C1 segment of cervical spinal cord (tissue), 14 donors: ENCODE measurements at places on chromosomes 12 and 14.

DNA sequence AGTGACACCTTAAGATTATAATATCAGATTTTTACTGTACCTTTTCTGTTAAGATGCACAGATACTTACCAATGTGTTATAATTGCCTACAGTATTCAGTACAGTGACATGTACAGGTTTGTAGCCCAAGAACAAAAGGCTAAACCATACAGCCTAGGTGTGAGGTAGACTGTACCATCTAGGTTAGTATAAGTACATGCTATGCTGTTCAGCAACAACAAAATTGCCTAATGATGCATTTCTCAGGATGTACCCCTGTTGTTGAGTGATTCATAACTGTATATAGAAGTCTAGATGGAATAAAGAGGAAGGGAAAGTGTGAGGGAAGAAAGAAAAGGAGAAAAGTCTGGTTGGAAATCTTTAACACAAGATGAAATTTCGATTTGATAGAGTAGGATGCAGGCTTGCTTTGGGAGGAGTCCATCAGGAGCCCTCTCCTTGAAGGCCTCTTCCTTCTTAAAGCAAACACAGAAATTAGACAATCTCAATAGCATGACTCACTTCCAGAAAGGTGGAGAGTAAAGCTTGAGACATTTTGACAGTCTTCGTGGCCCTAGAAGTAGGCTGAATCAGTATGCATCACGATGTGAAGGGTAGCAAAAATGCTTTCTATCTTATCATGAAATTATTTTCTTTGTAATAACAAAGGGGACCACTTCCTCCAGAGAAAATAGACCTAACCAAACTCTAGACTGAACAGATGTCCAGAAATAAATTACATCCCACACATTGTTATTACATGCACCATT is 191.5 kb downstream of the SYT1 start:
- DNase-seq: no peak

DNA sequence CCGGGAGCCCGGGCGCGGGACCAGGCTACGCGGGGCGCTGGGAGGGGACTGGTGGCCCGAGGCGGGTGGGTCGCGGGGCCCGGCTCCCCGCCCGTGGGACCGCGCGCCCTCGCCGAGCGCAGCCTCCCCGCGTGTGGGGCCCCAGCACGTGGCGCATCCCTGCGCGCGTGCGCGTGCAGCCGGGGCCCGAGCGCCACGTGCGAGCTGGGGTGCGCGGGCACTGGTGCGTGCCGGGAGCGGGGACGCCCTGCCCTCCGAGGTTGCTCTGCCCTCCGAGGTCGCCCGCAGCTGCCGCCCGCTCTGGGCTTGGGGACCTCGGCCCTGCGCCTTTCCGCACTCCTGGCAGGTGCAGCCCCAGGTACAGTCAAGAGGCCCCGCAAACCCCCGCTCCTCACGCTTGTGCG is 365 bp upstream of the CCDC88C start:
- DNase-seq: no peak

- DNase-seq: no peak
Observed at GRCh38 chr14:68089146-68089731, 269.7 kb downstream of the RAD51B start.

GRCh38 chr14:71753126-71753830 is 179.0 kb upstream of the RGS6 start:
- peak; percentile 60 for DNase-seq

DNA sequence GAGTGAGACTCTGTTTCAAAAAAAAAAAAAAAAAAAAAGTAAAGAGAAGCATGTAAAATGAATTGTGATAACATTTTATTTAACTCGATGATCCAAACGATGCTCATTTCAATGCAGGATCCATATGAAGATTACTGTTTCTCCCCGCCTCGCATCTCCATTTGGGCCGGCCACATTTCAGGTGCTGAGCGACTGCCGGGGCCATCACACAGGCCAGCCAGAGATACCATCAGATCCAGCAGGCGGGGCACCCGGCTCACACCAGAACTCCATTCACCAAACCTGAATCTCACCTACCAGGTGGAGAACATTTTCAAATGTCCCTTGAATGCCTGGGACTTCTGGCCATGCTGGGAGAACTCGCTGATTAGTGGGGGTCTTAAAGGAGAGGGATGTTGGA is 18.0 kb upstream of the FZD10 start:
- no peak for DNase-seq

GRCh38 chr12:123233505-123234308 is 471 bp downstream of the MTRFR start:
- no peak for DNase-seq

GRCh38 chr14:105427936-105428485 is 8.4 kb downstream of the MTA1 start:
- DNase-seq: no peak

DNA sequence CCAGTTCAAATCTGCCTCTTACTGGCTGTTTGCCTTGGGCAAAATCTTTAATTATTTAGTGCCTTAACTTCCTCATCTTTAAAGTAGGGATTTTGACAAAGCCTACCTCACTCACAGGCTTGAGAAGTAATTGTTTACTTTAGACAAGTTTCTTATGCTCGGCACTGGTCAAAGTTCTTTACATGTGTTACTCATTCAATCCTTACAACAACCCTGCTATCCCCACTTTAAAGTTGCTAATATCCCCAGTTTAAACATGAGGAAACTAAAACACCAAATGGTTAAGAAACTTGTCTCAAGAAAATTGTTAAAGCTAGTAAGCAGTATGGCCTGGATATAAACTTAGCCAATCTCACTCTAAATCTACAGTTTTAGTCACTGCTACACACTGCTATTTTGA is 204.0 kb upstream of the AVPR1A start:
- no peak for DNase-seq

DNA sequence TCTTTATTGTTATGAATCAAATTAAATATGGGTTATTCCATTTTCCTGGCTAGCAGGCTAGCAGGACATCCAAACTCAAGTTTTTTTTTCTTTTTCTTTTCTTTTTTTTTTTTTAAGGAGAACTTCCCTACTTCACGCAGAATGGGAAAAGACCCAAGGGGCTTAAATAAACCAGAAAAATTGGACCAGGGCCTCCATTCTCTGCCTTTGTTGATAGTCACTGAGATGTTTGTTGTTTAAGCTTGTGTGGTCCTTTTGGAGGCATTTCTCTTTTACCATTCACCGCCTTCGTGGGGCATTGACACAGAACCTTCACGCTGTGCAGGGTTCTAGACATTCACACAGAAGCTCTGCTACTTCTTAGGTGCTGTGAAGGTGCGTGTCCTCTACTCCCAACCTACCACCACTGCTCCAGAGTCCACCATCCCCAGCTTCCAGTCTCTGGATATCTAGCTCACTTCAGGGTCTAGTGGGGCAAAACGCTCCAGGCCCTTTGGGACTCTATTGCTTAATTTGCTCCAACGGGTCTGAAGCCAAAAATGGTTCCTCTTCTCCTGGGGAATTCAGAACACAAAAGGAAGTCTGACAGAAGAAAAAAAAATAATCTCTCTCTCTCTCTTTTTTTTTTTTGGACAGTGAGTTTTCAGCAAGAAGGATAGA is 301.3 kb downstream of the AEBP2 start:
- no peak for DNase-seq

DNA sequence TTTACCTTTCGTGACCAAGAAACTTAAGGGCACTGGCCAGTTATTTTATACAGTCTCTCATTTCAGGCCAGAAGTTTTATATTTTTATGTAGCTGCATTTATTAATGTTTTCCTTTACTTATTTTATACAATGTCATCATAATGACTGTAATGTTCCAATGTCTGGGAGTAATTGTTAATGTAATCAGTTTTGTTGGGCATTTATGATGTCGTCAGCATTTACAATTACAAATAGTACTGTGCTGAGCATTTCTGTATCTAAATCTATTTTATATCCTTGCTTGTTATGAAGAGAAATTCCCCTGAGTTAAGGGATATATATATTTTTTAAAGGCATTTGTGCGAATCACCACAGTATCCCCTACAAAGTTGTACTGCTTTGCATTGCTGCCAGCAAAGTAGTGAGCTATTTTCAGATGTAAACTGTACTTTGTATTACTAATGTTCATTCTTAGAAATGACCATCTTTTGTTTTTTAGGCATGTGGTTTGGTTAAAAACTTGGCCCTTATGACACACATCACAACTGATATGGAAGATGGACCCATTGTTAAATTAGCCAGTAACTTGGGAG is 74.4 kb downstream of the POLR3B start:
- no peak for DNase-seq

GRCh38 chr12:12919666-12920435 is 28.5 kb downstream of the GPRC5A start:
- no peak for DNase-seq

- DNase-seq: no peak
Observed at GRCh38 chr12:2288875-2289274, 236.1 kb downstream of the CACNA1C start.

DNA sequence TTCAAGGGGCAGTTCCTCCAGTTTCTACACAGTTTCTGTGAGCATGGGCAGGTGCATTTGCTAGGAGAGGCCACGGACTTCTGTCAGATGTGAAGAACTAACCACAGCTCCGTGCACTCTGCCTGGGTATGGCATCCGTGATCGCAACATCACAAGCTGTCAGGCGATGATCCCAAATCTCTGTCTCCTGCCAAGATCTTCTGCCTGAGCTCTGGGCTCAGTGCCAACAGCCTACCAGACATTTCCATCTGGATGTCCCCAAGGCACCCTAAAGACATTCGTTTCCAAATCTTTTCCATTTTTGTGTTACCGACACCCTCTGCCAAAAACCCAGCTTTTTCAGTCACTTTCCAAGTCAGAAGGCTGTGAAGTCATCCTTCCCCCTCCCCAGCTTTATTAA is 292.1 kb downstream of the GLT1D1 start:
- DNase-seq: no peak

- no peak for DNase-seq
Observed at GRCh38 chr12:122029620-122030423, 8.1 kb downstream of the BCL7A start.

DNA sequence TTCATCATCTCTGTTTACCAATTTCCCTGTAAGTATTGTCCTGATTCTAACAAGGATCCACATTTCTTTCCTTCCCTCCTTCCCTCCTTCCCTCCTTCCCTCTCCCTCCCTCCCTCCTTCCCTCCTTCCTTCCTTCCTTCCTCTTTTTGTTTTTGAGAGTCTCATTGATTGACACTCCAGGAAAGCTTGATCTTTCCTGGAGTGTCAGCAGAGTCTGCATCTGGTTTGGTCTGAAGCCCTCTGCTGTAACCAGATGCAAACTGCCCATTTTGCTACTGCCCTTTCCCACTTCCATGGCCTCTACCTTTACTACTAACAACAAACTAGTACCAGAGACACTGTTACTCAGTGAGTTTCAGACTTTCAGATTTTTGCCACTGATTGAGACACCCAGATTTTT is 14.4 kb upstream of the OR6C65 start:
- DNase-seq: no peak

DNA sequence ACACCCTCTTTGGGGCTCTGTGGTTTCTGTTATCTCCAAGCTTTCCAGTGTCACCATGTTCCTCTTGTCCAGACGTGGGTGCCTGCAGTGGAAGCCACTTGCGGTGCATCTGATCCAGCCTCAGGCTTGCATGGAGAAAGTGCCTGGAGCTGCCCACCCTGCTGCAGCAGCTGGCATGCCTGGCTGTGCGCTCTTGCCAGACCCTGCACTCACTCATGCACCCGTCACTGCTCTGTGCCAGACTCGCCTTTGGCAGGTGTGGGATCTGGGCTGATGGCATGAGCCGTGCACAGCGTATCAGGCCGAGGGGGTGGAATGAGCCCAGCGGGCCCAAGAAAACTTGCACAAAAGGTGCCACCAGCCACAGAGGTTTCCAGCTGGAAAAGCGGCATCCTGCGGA is 105.1 kb downstream of the MNAT1 start:
- no peak for DNase-seq

DNA sequence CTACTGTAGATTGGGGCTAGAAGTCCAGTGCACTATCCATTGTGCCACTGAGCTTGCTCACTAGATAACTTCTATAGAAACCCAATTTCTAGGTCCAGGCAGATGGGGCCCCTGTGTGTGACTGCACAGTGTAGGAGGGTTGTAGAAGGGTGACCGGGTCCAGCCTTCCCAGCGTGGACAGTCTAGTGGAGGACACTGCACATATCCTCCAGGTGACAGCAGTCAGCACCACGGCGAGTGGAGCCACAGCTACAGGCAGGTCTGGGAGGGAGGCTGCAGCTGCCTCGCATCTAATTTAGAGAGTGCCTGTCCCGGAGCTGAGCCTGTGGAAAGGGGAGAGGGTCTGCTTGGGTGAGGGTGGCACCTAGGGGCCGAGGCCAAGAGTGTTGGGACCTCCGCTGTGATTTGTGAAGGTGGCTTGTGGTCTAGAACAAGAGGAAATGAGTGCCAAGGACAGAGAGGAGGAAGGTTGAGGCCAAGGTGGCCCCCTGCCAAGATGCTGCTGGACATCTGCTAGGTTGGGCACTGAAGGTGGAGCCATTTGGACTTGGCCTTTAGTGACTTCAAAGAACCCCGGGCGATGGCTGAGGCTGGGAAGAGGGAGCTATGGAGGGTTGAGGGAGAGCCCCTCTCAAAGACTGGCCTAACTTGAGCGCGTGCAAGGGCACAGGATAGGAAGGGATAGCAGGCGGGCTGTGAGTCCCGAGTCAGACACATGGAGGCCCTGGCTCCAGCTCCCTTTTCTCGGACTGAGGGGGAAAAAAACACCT is 46.0 kb upstream of the TRAF3 start:
- DNase-seq: no peak

DNA sequence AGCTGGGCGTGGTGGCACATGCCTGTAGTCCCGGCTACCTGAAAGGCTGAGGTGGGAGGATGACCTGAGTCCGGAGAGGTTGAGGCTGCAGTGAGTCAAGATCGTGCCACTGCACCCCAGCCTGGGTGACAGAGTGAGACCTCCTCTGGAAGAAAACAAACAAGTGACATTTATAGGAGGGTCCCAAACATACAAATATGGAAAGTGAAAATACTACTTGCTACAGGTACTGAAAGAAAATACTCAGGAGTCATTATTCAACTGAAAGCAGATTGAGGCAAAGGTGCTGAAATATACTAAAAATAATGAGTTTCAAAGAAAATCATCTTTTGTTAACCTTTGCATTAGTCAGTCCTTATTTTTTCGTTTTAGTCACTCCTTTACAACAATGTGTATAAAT is 53.5 kb downstream of the ETV6 start:
- no peak for DNase-seq

GRCh38 chr14:75877884-75878283 is 103.9 kb downstream of the TGFB3 start:
- DNase-seq: no peak

DNA sequence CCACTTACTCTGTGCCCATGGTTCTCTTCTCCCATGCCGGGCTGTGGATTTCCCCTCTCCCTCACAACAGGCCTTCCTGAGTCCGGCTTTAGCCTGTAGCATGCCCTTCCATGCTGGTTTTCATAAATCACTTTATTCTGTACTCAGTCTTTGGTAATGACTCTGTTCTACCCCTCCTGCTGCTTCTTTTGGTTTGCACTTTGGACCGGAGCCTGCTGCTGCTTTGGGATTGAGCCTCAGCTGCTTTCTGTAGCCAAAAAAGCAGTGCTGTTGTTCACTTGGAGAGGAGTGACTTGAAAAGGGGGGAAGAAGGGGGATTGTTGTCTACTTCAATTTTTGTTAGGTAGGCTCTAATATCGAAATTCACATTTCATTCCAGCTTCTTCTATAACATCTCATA is 8.5 kb upstream of the SLC6A13 start:
- DNase-seq: no peak

GRCh38 chr12:129844662-129845220 is 59.1 kb downstream of the TMEM132D start:
- no peak for DNase-seq

- no peak for DNase-seq
Observed at GRCh38 chr12:5138256-5138655, 94.6 kb downstream of the KCNA5 start.

GRCh38 chr14:74302152-74302628 is 544 bp downstream of the ABCD4 start:
- DNase-seq: no peak
